ENCODE measurements at places on chromosomes 11 and 22.

- DNase-seq, result no peak
Observed at GRCh38 chr11:100914415-100915110, 215.1 kb downstream of the PGR start.

- DNase-seq, result peak; percentile 58
Observed at GRCh38 chr22:25067851-25068421, 115.4 kb downstream of the KIAA1671 start.

DNA sequence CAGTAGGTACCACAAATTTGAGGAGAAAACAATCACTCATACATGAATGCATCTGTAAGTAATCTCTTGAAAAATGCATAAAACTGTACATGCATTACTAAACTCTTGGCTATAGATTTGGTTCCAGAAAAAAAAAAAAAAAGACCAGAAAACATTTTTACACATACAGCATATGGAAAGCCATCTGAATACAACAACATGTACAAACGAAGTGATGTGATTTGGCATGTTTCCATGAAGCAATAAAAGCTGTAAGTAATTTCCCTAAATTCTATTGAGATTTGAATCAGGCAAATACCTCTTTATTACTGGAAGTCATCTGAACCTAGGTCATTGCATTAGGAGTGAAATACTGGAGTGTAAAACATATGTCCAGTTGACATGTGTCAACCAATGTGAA is 31.9 kb upstream of the ZC3H12C start:
- no peak for DNase-seq

DNA sequence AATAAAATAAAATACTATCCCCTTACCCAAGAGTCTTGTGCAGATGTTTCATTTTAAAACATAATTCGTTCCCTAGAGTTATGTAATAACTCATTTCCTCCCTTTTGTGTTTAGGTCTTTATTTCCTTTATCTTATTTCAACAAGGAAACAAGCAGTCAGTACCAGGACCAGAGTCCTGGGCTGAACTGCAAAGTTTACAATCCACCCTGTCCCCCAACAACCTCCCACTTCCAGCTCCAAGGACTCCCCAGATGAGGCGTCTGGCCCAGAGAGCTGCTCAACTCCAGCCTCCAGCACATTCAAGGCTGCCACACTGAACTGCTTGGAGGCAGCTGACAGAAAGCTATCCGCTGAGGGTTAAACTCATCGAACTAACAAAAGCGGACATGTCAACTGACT is 4.5 kb downstream of the POLDIP3 start:
- DNase-seq, result no peak

GRCh38 chr11:64316672-64317324 is 561 bp downstream of the TRMT112 start:
- no peak for DNase-seq

DNA sequence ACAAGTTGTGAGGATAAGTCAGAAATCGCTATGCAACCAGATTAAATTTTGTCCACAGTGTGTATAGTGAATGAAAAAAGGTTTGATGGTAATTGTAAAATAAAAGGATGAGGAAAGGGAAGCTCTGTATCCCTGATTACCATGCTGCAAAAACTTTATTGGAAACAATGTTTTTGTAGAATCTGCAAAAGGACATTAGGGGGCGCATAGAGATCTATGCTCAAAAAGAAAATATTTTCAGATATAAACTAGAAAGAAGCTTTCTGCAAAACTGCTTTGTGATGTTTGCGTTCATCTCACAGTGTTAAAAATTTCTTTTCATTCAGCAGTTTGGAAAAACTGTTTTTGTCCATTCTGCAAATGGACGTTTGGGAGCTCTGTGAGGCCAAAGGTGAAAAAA is 390.5 kb downstream of the OR4C45 start:
- no peak for DNase-seq

DNA sequence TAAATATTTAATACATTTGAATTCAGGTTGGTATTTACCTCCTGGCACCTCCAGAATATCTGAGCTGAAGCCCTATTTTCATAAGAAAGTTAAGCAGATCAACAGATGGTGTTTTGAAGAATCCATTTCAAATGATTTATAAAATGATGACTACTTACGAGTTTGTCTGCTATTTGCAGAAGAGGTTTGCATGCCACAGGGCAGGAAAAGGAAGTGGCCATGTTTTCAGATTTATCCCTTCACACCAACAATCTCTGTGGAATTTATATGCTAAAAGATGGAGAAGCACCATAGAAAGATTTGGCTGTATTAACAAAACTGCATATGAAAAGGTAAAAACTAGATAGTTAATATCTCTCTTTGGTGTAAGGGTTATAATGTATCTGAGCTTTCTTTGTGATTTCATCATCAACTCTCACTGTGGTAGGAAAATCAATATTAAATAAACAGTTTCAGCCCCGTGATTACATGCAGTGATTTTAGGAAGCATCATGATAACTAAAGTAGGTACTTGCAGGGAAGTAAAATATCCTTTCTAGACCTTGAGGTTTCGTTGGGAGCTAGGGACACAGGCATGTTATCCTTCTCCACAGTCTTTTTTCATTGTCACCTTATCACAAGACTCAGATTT is 2.6 kb downstream of the BMAL1 start:
- no peak for DNase-seq

GRCh38 chr22:38753948-38754750 is 1.6 kb downstream of the SUN2 start:
- no peak for DNase-seq

DNA sequence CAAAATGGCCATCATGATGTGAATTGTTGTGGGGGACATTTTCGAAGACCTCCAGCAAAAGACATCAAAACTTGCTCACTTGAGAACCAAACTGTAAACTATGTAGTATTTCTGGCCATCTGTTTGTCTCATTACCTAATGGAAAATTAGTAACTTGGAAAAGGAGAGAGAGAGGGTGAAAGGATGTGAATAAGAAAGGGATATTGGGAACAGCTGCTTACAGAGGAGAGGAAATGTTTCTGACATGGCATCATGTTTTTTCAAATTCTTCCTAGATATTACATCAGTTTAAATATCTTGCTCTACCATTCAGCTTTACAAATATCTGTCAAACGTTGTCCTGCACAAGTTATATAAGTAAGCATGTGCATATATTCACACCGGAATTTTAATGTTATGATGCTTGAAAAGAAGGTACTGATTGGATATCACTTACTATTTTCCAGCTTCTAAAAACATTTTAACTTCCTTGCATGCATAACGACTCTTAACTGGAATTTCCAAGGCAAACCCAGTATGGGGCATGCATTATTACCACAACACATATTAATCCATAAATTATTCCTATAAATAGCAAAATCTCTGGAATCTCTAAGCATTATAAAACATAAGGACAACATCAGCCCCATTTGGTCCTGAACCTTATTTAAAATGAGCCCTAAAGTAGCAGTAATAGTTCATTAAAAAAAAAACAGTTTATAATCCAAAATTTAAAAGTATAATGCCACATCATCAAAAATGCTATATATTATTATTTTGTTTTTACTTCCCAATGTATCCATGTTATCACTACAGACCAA is 20.0 kb downstream of the GUCY1A2 start:
- DNase-seq, result no peak

- no peak for DNase-seq
Observed at GRCh38 chr11:14703731-14704130, 60.1 kb downstream of the PDE3B start.

GRCh38 chr11:100703801-100704575 is 16.9 kb downstream of the ARHGAP42 start:
- DNase-seq, result no peak

GRCh38 chr11:124894606-124895430 is 2.8 kb downstream of the ROBO4 start:
- DNase-seq, result no peak

DNA sequence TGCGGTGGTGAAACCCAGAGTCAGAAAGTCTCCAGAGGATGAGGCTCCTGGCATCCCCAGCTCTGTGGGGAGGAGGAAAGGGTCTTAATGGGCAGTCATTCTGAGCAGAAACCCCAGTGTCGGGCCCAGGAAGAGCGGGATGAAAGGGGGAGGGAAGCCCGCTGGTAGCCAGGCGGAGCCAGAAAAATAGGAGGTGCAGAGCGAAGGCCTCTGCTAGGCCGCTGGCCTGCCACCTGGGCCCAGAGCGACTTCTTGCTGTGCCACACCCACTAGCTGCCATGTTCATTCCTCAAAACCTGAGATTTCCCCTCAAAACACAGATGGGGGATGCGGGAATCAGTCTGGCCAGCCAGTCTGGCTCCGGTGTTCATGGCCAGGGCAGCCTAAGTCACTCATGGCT is 650 bp upstream of the POU2AF3 start:
- no peak for DNase-seq

- no peak for DNase-seq
Observed at GRCh38 chr11:99171330-99171729, 150.6 kb downstream of the CNTN5 start.

DNA sequence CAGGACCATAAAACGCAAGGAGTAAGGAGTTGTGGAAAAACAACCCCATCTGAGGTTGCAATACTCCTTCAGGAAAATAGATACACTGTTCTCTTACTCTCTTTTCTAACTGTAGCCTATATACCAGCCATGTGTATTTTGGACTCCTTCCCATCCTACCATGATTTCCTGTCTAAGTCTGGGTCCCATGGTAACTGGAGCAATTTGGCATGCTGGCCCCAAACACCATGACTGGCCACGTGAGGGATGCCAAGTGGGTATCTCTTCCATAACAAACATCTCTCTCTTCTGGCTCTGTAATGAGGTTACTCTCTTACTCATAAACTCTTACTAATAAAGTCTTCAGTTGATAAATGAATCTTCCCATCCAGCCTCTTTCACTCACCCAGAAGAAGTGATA is 26.5 kb downstream of the ABTB2 start:
- no peak for DNase-seq

DNA sequence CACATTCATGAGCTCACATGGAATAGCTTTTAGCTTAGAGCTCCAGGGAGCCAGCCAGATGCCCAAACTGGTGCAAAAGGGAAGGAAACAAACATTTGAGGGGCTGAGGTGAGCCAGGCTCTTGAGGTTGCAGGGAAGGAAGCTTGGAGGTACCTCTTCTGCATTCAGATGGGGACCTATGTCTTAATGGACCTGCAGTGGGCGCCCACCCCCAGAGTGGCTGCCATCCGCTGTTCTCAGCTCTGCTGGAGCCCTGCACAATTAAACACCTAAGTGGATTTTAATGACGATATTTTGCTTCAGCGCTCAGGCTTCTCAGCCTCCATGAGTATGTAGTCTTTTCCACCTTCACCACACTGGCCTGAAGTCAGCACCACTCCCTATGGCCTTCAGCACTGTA is 100.8 kb downstream of the LDLRAD3 start:
- no peak for DNase-seq

- no peak for DNase-seq
Observed at GRCh38 chr11:113555071-113555619, 79.9 kb upstream of the DRD2 start.
